ENCODE measurements at places on chromosomes 5 and 9.
A peak's percentile ranks its signal among the peaks of the same experiment; 100 is the strongest.

- peak; percentile 33 for DNase-seq
Observed at GRCh38 chr5:40277161-40277906, 402.4 kb upstream of the PTGER4 start.

DNA sequence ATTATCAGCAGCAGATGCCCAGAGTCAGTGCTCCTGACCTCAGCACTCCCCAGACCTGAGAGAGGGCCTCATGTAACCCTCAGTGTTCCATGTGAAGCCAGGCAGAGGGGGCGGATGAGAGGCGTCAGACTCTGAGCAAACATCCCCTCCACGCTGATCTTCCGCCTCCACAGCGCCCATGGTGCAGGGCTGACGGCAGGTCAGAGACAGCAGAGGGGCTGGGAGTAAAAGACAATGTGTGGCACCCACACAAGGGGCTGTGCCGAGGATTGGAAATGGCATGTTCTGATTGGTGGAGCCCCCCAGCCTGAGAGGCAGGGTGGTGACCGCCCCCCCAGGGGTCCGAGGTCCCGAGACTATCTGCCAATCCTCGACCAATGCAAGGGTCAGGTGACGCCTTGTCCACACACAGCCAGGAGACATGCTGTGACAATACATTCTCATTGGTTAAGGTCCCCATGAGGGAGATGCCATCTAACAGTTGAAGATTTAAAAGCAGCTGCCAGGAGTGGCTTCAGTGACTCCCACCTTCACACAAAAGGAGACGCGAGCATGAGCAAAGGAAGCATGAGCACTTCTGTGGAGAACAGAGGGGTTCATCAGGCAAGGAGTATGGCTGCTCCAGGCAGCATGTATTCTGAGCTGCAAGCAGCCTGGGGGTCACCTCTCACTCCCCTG is 19.3 kb upstream of the SLC25A51 start:
- DNase-seq = no peak

DNA sequence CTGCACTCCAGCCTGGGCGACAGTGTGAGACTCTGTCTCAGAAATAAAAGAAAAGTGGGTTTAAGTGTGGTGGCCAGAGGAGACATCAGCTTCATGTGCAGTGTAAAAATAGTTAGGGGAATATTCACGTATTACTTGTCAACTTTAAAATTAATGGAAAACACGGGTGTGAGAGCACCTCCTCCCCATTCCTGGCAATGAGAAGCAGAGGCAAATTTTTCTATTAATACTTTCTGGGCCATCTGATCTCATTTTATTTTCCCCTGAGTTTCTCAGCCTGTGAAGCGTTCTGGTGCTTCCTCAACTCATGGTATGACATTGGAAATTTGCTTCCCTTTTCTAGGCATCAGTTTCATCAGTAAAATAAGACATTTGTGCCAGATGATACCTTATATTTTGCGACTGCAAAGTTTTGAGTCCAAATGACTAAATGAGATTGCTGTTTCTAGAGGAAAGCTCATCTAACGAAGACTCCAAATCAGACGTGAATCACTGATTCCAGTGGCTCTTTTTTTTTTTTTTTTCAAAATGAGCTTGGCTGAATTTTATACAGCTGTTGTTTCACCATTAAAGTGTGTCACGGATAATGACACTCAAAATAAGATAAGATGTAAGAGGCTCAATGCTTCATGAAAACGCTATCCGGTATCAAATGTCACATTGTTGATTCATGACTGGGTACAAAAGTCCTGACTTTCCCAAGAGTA is 104.6 kb downstream of the MSX2 start:
- DNase-seq = no peak

DNA sequence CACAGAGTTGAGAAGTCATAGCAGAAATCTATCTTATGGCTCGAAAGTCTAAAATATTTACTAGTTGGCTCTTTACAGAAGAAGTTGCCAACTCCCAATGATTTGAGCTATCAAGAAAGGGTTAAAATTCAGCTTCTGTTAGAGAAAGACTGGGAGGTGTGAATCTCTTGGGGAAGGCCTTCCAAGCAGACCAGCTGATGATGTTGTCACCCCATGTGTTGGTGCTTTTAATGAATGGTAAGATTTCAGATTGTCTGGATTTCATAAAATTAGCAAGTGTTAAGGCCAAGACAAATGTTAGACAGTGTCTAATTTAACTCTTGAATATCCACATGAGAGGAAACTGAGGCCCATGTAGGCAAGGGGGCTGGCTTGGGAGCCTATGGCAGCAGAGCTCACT is 63.9 kb downstream of the PPARGC1B start:
- no peak for DNase-seq

DNA sequence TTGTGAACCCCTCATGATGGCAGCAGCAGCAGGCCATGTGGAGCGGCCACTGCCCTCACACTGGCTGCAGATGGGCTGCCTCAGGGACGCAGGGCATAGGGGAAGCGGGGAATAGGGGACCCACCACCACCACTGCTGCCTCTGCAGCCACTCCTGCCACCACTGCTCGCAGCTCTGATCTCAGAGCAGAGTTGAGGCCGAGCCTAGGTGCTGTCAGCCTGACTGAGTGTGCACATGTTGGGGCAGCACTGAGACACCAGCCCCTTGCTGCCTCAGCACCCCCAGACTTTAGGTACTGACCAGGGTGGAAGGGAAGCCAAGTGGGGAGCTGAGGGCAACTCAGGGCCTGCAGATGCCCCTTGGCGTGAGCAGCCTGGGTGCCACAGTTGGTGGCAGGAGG is 843.9 kb upstream of the DMAC1 start:
- no peak for DNase-seq

- DNase-seq = no peak
Observed at GRCh38 chr9:113522858-113523257, 59.3 kb downstream of the RGS3 start.

DNA sequence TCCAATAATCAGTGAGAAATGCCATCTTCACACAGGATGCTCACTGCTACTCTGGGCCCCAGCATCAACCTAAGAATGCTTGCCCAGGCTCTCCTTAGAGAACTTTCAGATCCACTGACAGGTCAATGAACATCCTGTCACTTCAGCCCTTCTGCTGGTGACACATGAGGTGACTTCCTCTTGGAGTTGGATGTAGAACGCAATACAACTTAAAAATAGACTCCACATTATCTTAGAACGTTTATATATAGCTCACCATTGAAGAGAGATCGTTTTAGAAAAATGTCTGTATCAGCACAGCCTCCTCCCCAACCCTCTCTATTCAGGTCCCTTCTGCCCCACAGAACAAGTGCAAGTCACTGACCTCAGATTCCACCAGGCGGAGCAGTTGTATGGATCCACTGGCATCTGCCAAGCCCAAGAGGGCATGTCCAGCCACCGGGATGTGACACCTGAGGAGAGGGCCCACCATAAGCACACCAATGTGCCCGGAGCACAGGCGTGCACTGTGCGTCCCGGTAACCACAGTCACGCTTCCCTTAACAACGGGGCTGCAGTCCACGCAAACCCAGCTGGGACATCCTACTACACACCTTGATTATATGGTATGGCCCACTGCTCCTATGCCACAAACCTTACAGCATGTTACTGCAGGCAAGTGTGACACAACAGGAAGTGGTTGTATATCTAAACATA is 2.9 kb downstream of the DPH7 start:
- no peak for DNase-seq

DNA sequence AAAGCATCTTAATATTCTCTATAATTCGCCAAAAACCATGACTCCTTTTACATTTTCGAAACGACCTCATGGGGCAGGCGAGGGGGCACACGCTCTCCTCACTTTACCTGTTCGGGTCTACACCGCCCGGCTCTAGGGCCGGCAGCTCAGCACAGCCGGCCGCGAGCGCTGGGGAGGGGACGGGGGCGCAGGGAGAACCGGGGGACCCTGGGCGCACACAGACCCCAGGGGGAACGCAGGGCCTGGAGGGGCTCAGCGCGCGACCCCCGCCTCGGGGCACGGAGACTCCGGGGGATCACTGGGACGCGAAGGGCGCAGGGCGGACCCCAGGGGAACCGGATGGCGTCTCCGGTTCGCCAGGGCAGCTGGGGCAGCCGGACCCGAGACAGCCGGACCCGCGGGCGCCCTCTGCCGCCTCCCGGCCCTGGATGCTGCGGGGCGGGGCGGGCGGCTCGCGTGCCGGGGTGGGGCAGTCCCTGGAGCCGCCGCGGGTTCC is at the start of gene AHRR:
Gene AHRR (plus strand): TSS at position 485 of the 496 bp plus-strand sequence. CDS start 22,189 bp downstream, outside the sequence.
- DNase-seq = peak; percentile 52

DNA sequence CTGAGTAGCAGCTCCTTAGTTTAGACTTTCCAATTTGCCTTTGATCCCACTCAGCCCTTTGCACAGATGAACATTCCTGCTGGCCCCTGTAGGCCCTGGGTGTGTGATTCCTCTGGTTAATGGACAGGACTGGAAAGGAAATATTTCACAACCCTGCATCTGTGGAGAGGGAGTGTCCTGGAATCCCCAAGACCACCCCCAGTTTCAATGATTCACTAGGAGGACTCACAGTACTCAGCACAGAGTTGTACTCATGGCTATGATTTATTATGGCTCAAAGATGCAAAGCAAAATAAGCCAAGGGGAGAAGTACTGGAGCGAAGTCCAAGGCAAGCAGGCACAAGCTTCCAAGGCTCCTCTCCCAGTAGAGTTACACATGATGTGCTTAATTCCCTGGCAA is 42.4 kb upstream of the TJP2 start:
- DNase-seq = no peak

DNA sequence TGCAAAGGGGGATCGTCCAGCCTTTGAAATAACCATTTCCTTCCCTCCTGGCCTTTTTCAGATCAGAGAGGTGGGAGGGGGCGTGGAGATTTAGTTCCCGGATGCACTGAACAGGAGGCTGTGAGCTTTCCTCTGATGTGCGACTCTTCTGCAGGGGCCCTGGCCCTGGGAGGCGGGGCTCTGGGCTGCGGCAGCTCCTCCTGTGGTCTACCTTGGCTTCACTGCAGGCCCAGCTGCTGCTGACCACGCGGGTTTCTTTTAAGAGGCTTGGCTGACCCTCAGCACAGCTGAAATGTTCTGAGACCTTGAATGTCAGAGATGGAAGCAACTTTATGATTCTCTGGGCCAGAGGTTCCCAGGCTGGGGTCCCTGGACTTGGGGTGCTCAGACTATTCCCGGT is 27.0 kb upstream of the COL15A1 start:
- no peak for DNase-seq

DNA sequence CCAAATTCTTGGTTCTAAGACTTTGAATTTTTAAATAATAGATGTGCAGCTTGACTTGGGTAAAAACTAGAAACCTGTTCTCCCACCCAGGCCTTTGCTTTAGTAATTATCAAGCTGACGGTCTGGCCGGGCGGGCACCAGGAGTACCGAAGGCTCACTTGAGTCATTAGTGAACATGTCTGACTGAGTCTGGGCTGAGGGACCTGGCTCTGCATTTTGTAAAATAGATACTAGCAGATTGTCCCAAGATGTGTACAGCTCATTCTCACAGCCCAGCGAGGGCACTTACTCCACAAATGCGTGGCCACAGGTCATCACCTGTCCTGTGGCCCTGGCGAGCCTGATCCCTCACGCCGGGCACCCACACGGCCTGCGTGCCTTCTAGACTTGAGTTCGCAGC is 216.2 kb downstream of the FANCC start:
- no peak for DNase-seq

GRCh38 chr5:95779611-95780010 is 42.9 kb downstream of the GLRX start:
- DNase-seq = no peak

DNA sequence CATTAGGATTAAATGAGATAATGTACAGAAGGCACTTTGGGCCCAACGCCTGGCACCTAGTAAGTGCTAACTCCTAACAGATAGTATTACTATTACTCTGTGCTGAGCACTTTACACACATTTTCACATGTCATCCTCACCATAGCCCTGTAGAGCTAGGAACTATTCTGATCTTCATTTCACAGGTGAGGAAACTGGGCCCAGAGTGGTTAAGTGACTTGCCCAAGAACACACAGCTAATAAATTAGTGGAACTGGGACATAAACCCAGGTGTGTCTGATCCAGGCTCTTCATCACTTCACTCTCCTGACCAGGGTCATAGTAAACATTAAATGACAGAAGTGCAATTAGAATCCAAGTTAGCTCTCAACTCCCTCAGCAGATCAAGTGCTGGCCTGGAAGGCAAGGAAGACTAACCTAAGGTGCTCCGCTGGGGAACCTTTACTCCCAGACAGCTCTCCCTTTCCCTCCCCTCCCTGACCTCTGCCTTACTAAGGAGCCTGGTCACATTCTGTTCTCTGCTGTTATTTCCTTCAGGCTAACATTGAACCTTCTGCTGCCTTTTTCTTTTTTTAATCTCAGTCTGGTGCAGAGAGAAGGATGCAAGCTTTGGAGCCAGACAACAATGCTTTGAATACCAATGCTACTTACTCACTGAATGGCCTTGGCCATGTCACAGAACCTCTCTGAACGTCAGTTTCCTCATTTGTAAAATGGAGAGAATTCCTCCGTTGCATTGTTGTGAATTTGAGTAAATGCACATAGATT is 4.1 kb upstream of the ADRA1B start:
- DNase-seq = no peak

GRCh38 chr5:108003178-108003577 is 332.4 kb upstream of the EFNA5 start:
- DNase-seq = no peak

DNA sequence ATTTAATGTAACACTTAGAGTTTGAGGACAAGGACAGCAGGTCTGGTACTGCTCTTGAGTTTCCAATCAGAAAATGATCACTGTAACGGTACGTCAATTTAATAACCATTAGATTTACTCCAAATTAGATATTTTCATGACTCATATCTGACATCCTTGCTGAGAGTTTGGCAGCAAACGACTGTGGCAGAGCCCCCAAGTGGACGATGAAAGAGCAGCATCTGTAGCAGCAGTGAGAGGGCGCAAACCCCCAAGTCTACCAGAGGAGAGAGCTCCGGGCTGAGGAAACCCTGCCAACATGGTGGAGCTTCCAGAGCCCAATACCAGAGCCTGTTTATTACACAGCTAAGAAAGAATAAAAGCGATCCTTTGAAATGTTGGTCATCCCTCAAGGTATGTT is 73.2 kb upstream of the EPB41L4A start:
- peak; percentile 8 for DNase-seq

- no peak for DNase-seq
Observed at GRCh38 chr9:83355024-83355444, 183.2 kb downstream of the FRMD3 start.

- DNase-seq = no peak
Observed at GRCh38 chr5:54440456-54440893, 15.0 kb upstream of the HSPB3 start.

GRCh38 chr9:98095401-98095800 is 23.6 kb downstream of the TRIM14 start:
- no peak for DNase-seq

GRCh38 chr9:131629825-131630204 is 84.5 kb downstream of the PRRT1B start:
- no peak for DNase-seq

Measured in stimulated activated CD4-positive, alpha-beta T cell treated with anti-CD3 and anti-CD28 coated beads, Interleukin-2, amount 100 ng/mL, for 48 hours (primary cell).